ENCODE measurements at places on chromosomes 6 and 20.

DNA sequence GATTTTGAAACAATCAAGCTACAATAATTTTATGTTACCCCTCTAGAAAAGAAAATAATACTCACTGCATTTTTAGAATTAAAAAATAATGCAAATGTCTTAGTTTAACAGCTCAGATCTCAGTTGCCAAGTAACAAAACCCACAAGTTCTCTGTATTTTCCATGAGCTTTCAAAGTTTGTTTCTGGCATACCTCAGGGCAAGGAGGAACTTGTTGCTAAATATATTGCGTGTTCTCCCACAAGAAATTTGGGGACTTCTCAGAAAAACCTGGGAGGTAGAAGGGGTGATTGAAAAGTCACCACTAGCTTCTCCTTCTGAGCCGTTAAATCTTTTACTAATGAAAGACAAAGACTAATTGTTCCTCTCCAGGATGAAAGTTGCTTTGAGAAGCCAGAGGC, 236.8 kb upstream of the MARCKS start:
- no peak for DNase-seq

DNA sequence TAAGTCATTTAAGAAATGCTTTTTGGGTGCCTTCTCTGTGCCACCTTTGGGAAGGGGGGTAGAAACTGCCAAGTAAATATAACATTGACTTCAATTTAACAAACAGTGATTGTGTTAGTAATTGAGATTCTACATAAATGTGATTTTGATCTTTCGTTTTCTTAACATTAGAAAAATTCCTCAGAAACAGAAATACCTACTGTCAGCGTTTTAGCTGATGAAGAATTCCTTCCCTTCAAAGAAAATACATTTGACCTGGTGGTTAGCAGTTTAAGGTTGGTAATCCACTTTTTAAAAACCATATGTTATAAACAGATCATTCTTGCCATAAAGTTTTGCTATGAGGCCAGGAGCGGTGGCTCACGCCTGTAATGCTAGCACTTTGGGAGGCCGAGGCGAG, 9.8 kb downstream of the NDUFAF5 start:
- DNase-seq, result no peak

DNA sequence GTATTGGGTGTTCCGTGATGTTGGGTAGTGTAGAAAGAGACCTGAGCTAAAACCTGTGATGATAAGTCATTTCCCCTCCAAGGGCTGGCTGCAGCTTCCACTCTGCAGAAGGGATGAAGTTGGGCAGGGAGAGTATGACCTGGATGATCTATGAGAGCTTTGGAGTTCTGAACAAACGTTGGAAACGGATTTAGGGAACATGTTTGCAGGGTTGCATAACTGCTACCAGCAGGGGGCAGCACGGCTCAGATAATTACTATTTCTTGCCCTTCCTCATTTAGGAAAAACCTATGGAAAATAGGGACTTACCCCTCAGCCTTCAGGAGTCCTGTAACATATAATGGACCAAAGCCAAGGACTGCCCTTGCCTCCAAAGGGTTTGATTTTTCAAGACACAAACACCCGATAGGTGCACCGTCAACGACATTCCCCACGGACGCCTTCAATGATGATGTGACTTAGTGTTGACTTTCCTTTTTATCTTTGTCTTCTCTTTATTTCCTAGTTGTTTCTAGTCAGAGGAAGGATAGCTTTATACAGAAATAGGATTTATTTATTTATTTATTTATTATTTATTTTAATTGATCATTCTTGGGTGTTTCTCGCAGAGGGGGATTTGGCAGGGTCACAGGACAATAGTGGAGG, 164.9 kb upstream of the SASH1 start:
- peak; percentile 12 for DNase-seq

- no peak for DNase-seq
These were observed 21.2 kb upstream of the ASF1A start for GRCh38 chr6:118872726-118873125.

DNA sequence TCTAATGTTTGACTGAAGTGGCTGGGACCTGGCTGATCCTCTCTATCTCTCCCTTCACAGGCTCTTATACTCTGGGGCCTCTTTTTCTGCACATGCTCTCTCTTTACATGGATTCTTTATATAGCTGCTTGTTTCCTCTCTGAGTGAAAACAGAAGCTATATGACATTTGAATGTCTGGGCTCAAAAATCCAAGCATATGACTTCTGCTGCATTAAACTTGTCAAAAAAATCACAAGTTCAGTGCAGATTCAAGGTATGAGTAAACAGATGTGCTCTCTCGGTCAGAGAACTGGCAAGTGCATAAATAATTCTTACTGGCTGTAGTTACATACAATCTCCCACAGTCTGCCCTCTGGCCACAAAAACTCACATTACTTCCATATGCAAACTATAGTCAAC, 96.6 kb downstream of the LCA5 start:
- no peak for DNase-seq

DNA sequence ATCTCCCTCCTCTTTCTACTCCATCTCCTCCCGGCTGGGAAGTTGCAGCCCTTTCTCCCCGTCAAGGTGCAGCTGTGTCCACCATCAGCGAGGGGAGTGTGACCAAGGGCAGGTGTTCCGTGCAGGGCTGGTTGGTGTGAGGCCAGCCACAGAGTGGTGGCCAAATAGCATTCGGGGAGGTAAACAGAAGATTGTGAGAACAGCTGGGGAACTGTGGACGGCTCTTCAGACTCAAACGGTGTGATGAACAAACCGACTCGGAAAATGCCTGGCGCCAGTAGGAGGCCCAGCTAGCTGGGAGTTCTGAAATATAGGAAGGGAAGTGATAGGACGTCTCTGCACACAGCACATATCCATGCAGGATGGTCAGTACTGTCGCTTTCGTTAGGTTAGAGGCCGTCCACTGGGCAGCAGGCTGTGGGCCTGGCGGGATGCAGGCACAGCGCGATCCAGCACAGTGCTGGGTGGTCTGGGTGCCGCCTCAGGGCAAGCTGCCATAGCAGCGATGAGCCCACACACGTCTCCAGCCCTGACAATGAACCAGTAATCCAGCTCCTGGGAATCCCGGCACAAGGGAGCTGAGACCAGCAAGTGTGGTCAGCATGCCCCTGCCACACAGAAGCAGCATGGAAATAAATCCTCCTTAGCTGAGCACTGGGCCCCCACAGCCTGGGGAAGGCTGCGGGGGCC, 258.1 kb downstream of the TAF4 start:
- no peak for DNase-seq

- DNase-seq, result peak; percentile 85
These were observed at the start of gene VWA7 for GRCh38 chr6:31776989-31777666. VWA7 (minus strand) TSS chr6:31777328; CDS start chr6:31776779, 549 bp downstream.
